ENCODE measurements at places on chromosomes 16 and 17.
A peak's percentile ranks its signal among the peaks of the same experiment; 100 is the strongest.

DNA sequence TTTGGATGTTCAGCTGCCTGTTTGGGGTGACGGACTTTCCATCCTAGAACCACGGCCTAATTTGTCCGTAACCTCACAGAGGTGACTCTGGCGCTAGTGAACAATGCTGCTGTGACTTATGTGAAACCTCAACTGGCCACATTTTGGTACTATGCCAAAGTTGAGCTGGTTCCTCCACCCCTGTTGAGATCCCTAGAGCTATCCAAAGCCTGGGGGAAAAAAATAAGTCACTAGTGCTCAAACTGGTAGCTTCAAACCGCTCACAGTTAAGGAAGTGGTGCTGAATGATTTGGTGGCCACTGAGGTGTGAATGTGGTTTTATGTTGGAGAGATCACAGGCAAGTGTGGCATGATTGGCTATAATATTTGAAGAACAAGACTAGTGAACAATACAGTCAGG, 11.3 kb upstream of the TUBG2 start:
- no peaks in the 10 kb centered on the region for H3K36me3 ChIP-seq
- H3K27ac ChIP-seq, result no peak overlapping the region
- no peak overlapping the region for H3K4me3 ChIP-seq
- no peak for DNase-seq
- H3K27me3 ChIP-seq, result no peaks in the 10 kb centered on the region

DNA sequence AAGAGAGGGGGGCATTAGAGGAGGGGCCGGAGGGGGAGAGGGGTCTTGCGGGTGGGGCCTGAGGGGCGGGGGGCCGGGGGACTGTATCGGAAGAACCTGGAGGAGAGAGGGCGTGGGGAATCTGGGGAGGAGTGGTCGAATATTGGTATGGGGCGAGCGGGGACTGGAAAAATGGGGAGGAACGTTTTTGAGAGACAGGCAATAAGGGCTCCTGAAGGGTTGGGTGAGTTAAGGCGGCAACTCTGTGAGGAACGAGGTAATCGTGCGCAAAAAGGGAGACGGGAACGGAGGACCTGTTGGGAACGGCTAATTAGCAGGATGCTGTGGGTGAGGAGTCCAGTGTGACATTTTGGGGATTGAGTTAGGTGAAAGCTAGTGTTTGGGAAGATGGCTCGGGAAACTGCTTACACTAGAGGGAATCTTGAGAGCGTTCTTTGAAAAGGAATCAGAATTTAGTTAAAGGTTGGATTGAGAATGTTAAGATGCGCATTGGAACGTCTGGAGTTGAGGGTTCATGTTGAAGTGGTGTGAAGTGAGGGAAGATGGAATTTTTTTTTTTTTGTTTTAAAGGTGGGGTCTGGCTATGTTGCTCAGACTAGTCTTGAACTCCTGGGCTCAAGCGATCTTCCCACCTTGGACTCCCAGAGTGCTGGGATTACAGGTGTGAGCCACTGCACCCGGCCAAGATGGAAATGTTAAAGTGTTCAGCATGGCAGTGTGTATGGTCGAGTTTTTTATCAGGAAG, 662 bp downstream of the WIPF2 start:
- H3K27me3 ChIP-seq, result no peaks in the 10 kb centered on the region
- peaks cover 10% of the 10 kb centered on the region for H3K4me1 ChIP-seq
- peak overlapping the region; percentile 61 for H3K4me3 ChIP-seq

DNA sequence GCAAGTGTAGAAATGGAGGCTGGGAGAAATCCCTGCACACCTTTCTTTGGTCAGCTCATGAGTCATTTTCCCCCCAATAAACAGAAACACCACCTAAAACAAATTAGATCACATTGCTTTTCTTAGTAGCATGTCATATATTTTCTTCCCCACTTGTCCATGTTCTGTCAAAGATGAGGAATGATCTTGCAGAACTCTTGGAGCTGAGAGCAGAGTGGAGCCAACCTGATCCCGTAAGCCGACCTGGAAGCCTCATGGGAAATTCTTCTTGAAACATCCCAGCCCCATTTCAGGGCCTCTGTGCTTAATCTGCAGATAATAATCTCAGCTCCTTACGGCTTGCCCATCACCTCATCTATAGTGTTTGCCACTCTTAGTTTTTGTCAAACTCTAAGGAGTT, 284.6 kb upstream of the ELAC2 start:
- no peaks in the 10 kb centered on the region for H3K36me3 ChIP-seq
- DNase-seq, result no peak

- peaks cover 37% of the 10 kb centered on the region for H3K27me3 ChIP-seq
- DNase-seq, result no peak
- no peak overlapping the region for H3K4me3 ChIP-seq
- no peaks in the 10 kb centered on the region for H3K36me3 ChIP-seq
Measured at GRCh38 chr17:68289473-68289872, 1.5 kb downstream of the SLC16A6 start.

DNA sequence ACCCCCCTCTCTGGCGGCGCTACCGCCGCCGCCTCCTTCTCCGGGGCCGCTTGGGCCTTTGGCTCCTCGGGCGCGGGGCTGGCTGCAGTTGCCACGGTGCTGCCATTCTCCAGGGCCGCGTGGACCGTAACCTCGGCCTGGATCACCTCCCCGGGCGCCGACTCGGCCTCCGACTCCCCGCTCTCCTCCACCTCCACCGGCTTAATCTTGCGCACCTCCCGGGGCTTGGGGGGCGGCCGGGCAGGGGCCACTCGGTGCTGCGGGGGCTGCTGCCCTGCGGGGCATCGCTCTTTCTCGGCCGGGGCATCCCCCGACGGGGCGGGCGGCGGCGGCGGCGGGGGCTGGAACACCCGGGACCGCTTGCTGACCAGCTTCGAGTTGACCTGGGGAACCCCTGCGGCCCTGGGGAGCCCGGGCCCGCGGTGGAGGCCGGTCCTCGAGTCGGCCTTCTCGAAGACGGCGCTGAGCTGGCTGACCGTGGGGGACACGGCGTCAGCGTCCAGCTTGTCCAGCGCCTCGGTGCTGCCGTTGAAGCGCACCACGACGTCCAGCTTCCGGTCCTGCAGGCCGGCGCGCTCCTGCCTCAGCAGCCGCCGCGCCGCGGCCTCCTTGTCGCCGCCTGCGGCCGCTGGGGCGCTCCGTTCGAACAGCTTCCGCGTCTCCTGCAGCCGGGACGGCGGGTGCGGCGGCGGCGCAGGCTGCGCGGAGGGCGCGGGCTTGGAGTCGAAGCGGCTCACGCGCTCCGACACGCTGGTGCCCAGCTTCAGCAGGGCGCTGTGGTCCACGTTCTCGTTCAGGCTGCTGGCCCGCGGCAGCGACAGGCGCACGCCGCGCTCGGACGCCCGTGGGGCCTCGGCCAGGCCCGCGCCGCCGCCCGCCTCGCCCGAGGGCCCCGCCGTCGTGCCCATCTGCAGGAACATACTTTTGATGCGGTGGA, 792 bp downstream of the PPP1R9B start:
- DNase-seq, result no peak
- peak overlapping the region; percentile 91 for H3K27ac ChIP-seq
- H3K4me3 ChIP-seq, result peak overlapping the region; percentile 87
- H3K27me3 ChIP-seq, result no peaks in the 10 kb centered on the region

- no peak for DNase-seq
- H3K4me3 ChIP-seq, result peak overlapping the region; percentile 84
- no peaks in the 10 kb centered on the region for H3K27me3 ChIP-seq
- H3K36me3 ChIP-seq, result no peaks in the 10 kb centered on the region
Measured at GRCh38 chr17:44122816-44123355, 555 bp downstream of the HDAC5 start.

GRCh38 chr16:1667271-1667670, 10.8 kb upstream of the JPT2 start:
- no peak overlapping the region for H3K4me3 ChIP-seq
- no peak overlapping the region for H3K27ac ChIP-seq
- H3K36me3 ChIP-seq, result peaks cover 24% of the 10 kb centered on the region
- no peaks in the 10 kb centered on the region for H3K27me3 ChIP-seq
- H3K4me1 ChIP-seq, result no peaks in the 10 kb centered on the region

DNA sequence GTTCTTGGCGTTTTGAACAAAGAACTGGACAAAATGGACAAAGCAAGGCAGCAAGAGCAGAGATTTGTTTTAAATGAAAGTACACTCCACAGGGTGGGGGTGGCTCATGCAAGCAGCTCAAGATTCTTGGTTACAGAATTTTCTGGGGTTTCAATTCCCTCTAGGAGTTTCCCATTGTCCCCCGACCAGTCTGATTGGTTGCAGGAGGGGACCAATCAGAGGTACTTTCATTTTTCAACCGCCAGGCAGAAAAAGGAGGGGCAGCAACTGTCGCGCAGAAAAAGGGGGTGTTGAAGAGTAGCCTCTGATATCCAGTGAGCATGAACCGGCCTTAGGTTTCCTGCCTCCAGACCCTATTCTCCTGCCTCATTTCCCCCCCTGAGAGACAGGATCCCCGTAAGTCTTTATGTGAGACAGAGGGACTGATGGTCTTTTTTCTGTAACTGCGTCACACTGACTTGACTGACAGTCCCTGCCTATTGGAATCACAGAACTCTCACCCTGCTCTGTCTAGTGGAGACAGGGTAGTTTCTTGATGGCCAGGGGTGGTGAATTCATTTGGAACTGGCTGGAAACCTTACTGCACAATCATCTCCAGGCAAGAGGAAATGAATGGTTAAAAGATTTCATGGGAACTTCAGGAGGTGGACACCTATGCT, 59.4 kb upstream of the ALOX12 start:
- DNase-seq, result peak; percentile 42
- H3K4me3 ChIP-seq, result peak overlapping the region; percentile 22
- no peaks in the 10 kb centered on the region for H3K27me3 ChIP-seq
- peak overlapping the region; percentile 40 for H3K27ac ChIP-seq
- no peaks in the 10 kb centered on the region for H3K36me3 ChIP-seq

DNA sequence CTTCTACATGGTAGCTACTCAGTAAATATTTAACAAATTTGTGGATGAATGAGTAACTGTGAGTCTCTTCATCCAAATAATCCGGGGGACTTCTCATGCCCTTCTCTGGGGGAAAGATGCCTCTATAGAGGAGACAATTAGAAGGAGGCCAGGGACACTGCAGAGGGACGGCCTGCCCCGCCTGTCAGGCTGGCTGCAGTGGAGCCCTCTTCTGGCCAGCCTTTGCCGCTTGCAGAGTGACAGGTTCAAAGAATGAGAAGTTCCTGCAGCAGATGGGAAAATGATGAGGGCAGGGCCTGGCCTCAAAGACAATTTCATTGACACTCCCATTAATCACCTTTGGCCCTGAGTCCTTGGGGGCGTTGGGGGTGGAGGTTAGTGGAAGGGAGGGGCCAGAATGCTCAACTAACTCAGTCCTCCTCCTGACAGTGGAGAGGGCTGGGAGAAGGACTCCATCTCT, 339.0 kb downstream of the MAF start:
- no peaks in the 10 kb centered on the region for H3K27me3 ChIP-seq
- H3K27ac ChIP-seq, result no peak overlapping the region
- H3K4me1 ChIP-seq, result no peaks in the 10 kb centered on the region

GRCh38 chr16:49084628-49085390, 196.8 kb downstream of the CBLN1 start:
- no peak overlapping the region for H3K27ac ChIP-seq
- no peaks in the 10 kb centered on the region for H3K4me1 ChIP-seq
- no peak overlapping the region for H3K4me3 ChIP-seq
- no peaks in the 10 kb centered on the region for H3K36me3 ChIP-seq
- DNase-seq, result no peak

GRCh38 chr16:65981057-65981456, 385.4 kb upstream of the CDH5 start:
- no peak overlapping the region for H3K4me3 ChIP-seq
- H3K4me1 ChIP-seq, result no peaks in the 10 kb centered on the region
- no peak for DNase-seq
- H3K36me3 ChIP-seq, result no peaks in the 10 kb centered on the region
- H3K27me3 ChIP-seq, result no peaks in the 10 kb centered on the region

Measured in colonic mucosa (tissue), 4 donors.